Right lung (tissue), 10 donors: ENCODE measurements at places on chromosomes 4 and X.

GRCh38 chr4:58825278-58825677 is 1715.1 kb upstream of the IGFBP7 start:
- DNase-seq = no peak

GRCh38 chr4:26028793-26029567 is 115.0 kb downstream of the SMIM20 start:
- no peak for DNase-seq

DNA sequence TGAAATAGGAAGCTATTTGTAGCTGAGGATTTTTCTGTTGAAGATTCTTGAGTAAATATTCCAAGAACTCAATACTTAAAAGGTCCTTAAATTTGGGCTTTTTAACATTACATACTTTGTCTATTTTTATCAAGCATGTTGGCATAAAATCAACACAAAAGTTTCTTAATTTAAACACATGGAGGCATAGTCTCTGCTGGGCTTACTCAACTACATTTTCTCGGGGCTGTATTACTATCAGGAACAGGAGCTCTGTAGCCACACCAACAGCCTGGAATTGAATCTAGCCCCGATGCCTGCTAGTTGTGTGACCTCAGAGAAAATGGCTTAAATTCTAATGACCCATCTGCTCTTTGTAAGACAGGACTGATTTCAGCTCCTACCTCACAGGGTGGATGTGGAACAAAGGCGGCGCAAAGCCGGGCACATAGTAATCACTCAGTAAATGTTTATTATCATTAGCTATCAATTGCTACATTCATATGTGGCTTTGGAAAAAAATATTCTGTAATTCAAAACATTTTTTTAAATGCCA is 207.0 kb downstream of the NSUN7 start:
- no peak for DNase-seq

GRCh38 chr4:159150821-159151390 is 48.0 kb downstream of the RAPGEF2 start:
- DNase-seq = no peak

DNA sequence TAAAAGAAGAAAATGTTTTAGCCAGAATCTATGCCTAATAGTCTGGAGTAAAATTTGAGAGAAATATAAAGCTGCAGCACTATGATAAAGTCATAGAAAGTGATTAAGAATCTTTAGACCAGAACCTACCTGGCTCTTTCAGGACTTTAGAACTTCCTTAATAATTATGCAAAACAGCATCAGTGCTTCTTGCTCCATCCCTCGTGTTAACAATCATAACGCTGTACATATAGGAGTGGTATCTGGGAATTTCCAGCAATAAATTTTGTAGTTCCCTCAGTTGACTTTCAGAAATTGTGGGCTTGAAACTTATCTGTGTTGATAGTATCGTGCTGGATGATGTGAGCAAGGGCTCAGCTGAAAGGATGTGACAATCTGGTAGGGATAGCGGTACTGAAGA is 102.1 kb upstream of the RASGEF1B start:
- DNase-seq = no peak

DNA sequence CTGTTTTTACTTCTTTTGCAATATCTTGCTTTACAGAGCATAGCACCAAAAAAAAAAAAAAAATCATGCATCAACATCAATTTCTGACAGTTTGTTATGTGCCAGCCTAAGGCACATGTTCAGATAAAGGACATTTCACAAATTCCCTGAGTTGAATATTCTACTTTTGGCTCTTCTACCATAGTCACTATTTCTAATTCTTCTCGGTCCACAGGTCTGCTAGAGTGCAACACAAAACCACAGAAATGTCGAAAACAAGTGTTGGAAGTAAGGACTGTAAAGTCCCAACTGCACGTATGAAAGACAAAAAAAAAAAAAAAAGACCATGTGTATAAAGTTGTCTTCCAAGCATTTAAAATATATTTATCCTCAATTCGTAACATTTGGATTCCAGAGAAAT is 494.2 kb upstream of the INTU start:
- DNase-seq = no peak

DNA sequence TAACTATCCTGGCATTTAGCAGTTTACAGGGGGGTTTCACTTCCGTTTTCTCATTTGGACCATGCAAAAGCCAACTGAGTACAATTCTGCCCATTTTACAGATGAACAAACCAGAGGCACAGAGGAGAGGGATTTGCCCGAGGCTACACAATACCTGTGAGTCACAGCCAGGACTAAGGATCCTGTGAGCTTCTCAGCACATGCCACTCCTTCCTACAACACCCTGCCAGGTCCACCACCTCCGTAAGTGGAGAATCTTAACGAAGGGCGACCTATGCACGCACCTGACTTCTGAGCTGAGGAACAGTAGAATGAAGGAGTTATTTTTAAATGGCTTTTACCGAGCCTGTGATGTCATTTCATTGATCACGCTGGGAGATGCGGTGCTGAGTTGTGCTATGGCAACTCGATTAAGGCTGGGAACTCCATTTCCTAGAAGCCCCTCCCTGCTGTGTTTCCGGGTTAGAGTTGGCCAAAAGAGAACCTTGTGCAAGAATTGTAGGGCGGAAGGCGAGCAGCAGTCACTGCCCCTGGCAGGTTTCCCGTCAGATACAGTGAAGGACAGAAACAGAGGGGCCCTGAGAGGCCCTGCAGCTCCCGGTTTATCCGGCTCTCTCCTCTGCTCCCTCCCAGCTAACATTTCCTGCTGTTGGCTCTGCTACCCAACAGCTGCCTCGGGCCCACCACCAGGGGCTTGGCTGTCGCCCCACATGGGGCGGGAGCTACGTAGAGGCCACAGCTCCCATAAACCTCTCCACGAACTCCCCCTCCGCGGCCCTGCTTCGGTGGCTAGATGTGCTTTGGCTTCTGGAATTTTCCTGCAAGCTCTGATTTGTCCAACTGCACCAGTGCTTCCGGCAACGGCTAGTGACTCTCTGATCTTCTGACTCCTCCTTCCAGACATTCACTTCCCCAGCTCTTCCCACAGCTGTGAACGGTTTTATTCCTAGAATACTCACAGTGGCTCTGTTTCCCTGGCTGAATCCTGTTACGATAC is 75.1 kb upstream of the USP9X start:
- DNase-seq = peak; percentile 91

- DNase-seq = no peak
These were observed 83.6 kb downstream of the PARM1 start for GRCh38 chr4:75016472-75016871.

- DNase-seq = no peak
These were observed 1.0 kb upstream of the BLOC1S4 start for GRCh38 chr4:6714954-6715353.

GRCh38 chr4:3199653-3200422 is 49.1 kb upstream of the MSANTD1 start:
- peak; percentile 40 for DNase-seq

- DNase-seq = no peak
These were observed 179.8 kb downstream of the SLIT2 start for GRCh38 chr4:20431543-20431951.

DNA sequence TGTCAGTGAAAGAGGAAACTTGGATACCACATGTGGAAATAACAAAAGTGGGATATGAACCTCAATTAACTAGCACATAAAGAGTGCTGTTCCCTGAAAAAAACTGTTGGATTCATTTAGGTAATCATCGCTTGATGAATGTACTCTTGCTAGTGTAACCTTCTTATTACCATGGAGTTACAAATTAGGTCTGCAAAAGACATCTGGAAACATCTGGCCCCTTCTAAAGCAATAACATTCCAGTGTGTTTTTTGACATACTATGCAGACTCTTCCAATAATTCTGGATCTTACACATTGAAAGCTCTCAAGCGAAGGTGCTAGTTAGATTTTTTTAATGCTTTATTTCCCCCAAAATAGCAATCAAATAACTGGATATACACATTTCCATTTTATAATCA is 134.6 kb downstream of the ATP10D start:
- DNase-seq = peak; percentile 26

GRCh38 chr4:37561803-37562207 is 124.4 kb downstream of the RELL1 start:
- DNase-seq = no peak

DNA sequence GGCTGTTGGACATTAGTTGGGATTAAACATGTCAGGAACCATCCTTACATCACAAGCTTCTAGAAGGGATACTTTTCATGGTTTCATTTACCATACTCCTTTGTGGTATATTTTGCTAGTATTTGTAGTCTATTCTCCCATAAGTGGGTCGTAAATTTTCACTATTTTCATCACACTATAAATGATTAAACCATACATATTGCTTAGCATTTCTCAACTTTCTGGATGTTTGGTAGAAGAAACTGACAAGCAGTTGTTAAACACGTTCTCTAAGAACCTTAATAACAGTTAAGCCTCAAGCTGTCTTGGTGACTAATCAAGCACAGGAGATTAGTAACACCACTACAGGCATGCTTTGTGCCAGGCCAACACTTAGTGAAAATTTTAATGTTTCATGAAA is 375.5 kb downstream of the NAF1 start:
- DNase-seq = no peak

GRCh38 chr4:108166038-108166437 is 2.7 kb downstream of the LEF1 start:
- DNase-seq = no peak

DNA sequence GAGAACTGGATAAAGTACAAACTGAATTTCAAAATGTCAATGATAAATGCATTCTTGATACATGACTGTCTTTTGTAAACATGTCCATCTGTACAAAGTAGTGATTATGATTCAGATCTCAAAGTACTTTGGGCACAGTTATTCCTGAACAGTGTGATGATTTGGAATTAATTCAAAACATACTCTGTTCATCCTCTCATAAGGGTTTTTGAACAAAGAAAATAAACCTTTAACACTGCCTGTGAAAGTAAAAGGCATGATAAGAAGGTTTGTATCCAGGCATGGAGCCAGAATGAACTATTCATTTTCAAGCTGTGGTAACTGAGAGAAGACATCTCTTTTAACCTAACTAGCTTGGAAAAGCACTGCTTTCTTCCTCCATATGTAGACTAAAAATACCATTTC is 883 bp upstream of the KLHL4 start:
- no peak for DNase-seq
